ENCODE measurements at places on chromosomes 3 and 15. TPM values are rescaled to one million over a fixed set of nuclear protein-coding genes. Genes with fewer than 3 reads are reported as not detected.

ROPN1 gene
- total RNA-seq: not detected

TEX9 gene
- 3.3 TPM for total RNA-seq

CCR8 gene
- total RNA-seq: not detected

ATP13A4 gene
- total RNA-seq: not detected

ZNF620 gene
- 2.5 TPM for total RNA-seq

GPR149 gene
- total RNA-seq: not detected

PARL gene
- 66.3 TPM for total RNA-seq

DNA sequence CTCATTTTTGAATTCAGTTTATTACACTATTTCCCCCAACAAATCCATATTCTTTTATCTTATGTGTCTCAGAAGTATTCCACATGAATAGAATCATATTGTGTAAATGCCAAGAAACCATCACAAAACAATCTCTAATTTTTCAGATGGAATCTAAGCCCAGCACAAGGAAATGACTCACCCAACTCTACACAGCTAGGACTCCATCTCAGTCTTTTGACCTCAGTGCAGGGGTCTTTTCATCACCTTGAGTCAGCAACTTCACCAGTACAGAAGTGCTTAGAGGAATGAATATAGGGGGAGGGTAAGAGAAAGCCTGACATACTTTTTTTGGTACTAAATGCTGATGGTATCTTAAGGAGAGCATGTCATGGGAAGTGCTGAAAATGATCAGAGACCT is 169.3 kb upstream of the LRRN1 start:
- H3K36me3 ChIP-seq: no peaks in the 10 kb centered on the region
- H3K4me1 ChIP-seq: no peaks in the 10 kb centered on the region
- no peak overlapping the region for H3K27ac ChIP-seq
- DNase-seq: no peak

- no peak overlapping the region for H3K4me3 ChIP-seq
- H3K27ac ChIP-seq: no peak overlapping the region
- no peaks in the 10 kb centered on the region for H3K27me3 ChIP-seq
These were observed 13.2 kb upstream of the SPG11 start for GRCh38 chr15:44676676-44677075.

GRCh38 chr15:49855917-49856637 is 235.2 kb downstream of the DTWD1 start:
- no peak overlapping the region for H3K4me3 ChIP-seq
- no peaks in the 10 kb centered on the region for H3K27me3 ChIP-seq
- no peaks in the 10 kb centered on the region for H3K36me3 ChIP-seq

- no peak for DNase-seq
- no peak overlapping the region for H3K27ac ChIP-seq
- no peaks in the 10 kb centered on the region for H3K27me3 ChIP-seq
- no peak overlapping the region for H3K4me3 ChIP-seq
- no peaks in the 10 kb centered on the region for H3K4me1 ChIP-seq
These were observed 210.9 kb upstream of the LYSMD4 start for GRCh38 chr15:99944131-99944530.

DNA sequence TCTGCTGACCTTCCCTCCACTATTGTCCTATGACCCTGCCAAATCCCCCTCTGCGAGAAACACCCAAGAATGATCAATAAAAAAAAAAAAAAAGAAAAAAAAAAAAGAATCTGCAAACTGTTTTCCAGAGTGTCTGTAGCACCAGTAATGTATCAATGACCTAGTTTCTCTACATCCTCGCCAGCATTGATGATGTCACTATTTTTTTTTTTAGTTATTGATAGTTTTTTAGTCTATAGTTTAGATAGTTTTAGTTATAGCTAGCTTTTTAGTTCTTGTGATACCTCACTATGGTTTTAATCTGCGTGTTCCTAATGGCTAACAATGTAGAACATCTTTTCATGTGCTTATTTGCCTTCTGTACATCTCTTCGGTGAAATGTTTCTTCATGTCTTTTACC is 36.1 kb upstream of the XIRP1 start:
- DNase-seq: no peak
- no peaks in the 10 kb centered on the region for H3K4me1 ChIP-seq
- H3K36me3 ChIP-seq: no peaks in the 10 kb centered on the region
- no peak overlapping the region for H3K27ac ChIP-seq
- H3K4me3 ChIP-seq: no peak overlapping the region

DNA sequence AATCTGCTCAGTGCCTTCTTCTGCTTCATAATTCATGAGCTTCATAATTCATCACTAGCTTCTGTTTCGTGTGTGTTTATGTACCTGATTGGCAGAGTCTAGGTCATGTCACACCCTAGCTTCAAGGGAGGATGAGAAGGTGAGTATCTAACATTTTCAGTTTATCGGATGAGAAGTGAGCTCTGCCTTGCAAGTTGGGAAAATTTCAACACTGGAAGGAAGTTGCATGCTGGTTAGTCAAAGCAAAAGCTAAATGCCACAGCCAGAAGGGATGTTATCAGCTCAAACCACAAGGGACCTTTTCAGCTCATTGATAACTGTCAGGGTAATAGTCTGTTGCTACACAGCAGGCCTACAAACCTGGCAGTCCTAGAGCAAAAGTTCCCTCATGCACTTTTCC is 7.3 kb upstream of the TNFSF10 start:
- no peak overlapping the region for H3K27ac ChIP-seq
- DNase-seq: no peak
- H3K36me3 ChIP-seq: no peaks in the 10 kb centered on the region

DNA sequence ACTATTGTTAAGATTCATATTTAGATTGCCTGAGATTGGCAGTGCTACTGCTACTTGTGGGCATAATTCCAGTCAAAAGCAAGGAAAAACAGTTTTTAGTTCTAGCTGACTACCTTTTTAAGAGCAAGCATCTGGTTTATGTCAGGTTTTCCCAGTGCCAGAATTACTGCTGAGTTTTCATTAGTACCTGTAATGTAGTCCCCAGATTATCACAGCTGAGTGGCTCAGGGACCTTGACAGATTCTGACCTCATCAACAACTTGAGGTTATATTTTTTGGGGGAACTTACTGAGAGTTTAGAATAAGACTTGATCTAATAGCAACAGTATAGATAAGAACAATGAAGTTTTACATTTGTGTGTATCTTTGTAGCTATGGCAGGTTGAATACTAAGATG is 31.0 kb downstream of the NXPE3 start:
- H3K36me3 ChIP-seq: no peaks in the 10 kb centered on the region
- no peak overlapping the region for H3K4me3 ChIP-seq
- peaks cover 20% of the 10 kb centered on the region for H3K4me1 ChIP-seq
- H3K27me3 ChIP-seq: no peaks in the 10 kb centered on the region
- peak overlapping the region; percentile 58 for H3K27ac ChIP-seq

GRCh38 chr3:169278092-169278491 is 385.4 kb downstream of the MECOM start:
- no peak for DNase-seq
- no peaks in the 10 kb centered on the region for H3K36me3 ChIP-seq
- H3K4me1 ChIP-seq: peaks cover 29% of the 10 kb centered on the region
- no peak overlapping the region for H3K27ac ChIP-seq
- H3K4me3 ChIP-seq: no peak overlapping the region
- no peaks in the 10 kb centered on the region for H3K27me3 ChIP-seq

- peaks cover 18% of the 10 kb centered on the region for H3K4me1 ChIP-seq
- H3K36me3 ChIP-seq: no peaks in the 10 kb centered on the region
- peak; percentile 33 for DNase-seq
- H3K27me3 ChIP-seq: no peaks in the 10 kb centered on the region
- no peak overlapping the region for H3K4me3 ChIP-seq
These were observed 40.6 kb downstream of the ITPR1 start for GRCh38 chr3:4533489-4534443.

- H3K27me3 ChIP-seq: no peaks in the 10 kb centered on the region
- no peak overlapping the region for H3K27ac ChIP-seq
- H3K4me1 ChIP-seq: no peaks in the 10 kb centered on the region
- no peak for DNase-seq
- no peaks in the 10 kb centered on the region for H3K36me3 ChIP-seq
- no peak overlapping the region for H3K4me3 ChIP-seq
These were observed 31.7 kb upstream of the SLCO2A1 start for GRCh38 chr3:134061401-134061800.

DNA sequence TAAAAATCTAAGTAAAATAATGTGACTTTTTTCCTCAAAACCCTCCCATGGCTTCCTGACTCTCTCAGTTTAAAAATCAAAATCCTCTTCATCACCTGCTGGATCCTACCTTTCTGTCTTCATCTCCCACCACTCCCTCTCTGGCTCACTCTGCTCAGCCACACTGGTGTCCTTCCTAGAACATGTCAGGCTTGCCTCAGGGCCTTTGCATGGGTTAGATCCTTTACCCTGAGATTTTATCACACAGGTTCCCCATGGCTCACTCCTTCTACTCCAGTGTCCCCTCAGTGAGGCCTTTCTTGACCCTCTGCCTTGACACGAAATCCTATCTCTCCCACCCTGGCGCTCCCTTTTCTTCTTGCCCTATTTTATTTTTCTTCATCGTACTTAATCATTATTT is 141.8 kb downstream of the RPL22L1 start:
- peaks cover 34% of the 10 kb centered on the region for H3K4me1 ChIP-seq
- peak overlapping the region; percentile 89 for H3K27ac ChIP-seq
- no peaks in the 10 kb centered on the region for H3K36me3 ChIP-seq

- peak; percentile 67 for DNase-seq
- H3K4me3 ChIP-seq: no peak overlapping the region
- H3K36me3 ChIP-seq: no peaks in the 10 kb centered on the region
- H3K27ac ChIP-seq: no peak overlapping the region
- H3K27me3 ChIP-seq: peaks cover 18% of the 10 kb centered on the region
These were observed 60.6 kb upstream of the GYG1 start for GRCh38 chr3:148930752-148931151.

DNA sequence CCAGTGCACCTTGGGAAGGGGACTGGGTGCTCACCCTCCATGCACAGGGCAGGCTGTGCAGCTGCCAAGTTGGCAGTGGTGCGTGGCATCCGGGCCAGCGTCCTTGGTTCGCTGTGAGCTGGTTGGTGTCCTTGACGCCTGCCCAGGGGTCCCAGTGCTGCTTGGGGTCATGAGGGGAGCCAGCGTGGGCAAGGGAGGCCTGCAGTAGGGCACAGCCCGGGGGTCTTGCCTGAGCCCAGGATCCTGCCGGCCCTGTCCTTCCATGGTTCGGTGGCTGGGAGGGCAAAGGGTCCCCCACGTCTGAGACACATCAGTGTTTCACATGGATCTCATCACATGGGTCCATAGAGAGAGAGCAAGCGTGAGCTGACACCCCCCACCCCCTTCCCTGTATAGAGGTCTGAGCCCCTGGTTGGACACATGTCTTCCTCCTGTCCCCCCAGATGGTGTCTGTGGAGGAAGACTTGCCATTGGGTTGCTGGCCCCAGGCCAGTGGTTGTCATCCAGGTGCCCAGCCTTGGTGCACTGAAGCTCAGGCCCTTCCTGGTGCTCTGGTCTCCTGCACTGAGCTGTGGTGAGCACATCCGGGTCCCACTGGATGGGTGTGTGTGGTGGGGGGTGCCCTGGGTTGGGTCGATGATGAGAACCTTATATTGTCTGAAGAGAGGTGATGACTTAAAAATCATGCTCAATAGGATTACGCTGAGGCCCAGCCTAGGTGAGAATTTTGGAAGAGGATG is 232.3 kb downstream of the SNRPN start:
- H3K4me3 ChIP-seq: no peak overlapping the region
- H3K27ac ChIP-seq: no peak overlapping the region
- DNase-seq: no peak
- H3K4me1 ChIP-seq: no peaks in the 10 kb centered on the region
- no peaks in the 10 kb centered on the region for H3K27me3 ChIP-seq
- no peaks in the 10 kb centered on the region for H3K36me3 ChIP-seq

- H3K4me3 ChIP-seq: 0 out of 2 replicates have a peak overlapping the region, but pooled peaks have one; percentile 11
- DNase-seq: peak; percentile 74
- peaks cover 73% of the 10 kb centered on the region for H3K4me1 ChIP-seq
- H3K27ac ChIP-seq: peak overlapping the region; percentile 60
These were observed 151.1 kb downstream of the PGPEP1L start for GRCh38 chr15:98856532-98856907.

GRCh38 chr3:134992586-134992985 is 197.5 kb downstream of the EPHB1 start:
- H3K27ac ChIP-seq: no peak overlapping the region
- no peaks in the 10 kb centered on the region for H3K4me1 ChIP-seq
- no peak overlapping the region for H3K4me3 ChIP-seq
- H3K27me3 ChIP-seq: no peaks in the 10 kb centered on the region
- no peak for DNase-seq
- H3K36me3 ChIP-seq: no peaks in the 10 kb centered on the region

- no peaks in the 10 kb centered on the region for H3K36me3 ChIP-seq
- H3K4me1 ChIP-seq: peaks cover 24% of the 10 kb centered on the region
- no peak for DNase-seq
- no peak overlapping the region for H3K4me3 ChIP-seq
- no peaks in the 10 kb centered on the region for H3K27me3 ChIP-seq
These were observed 24.0 kb upstream of the USP3 start for GRCh38 chr15:63480441-63480821.

- no peak overlapping the region for H3K27ac ChIP-seq
- no peak for DNase-seq
- no peaks in the 10 kb centered on the region for H3K27me3 ChIP-seq
These were observed 83.8 kb downstream of the MYLK start for GRCh38 chr3:123800362-123800682.

GRCh38 chr3:42495393-42495792 is 7.0 kb upstream of the VIPR1 start:
- H3K36me3 ChIP-seq: no peaks in the 10 kb centered on the region
- no peak overlapping the region for H3K27ac ChIP-seq
- no peak overlapping the region for H3K4me3 ChIP-seq
- DNase-seq: no peak

DNA sequence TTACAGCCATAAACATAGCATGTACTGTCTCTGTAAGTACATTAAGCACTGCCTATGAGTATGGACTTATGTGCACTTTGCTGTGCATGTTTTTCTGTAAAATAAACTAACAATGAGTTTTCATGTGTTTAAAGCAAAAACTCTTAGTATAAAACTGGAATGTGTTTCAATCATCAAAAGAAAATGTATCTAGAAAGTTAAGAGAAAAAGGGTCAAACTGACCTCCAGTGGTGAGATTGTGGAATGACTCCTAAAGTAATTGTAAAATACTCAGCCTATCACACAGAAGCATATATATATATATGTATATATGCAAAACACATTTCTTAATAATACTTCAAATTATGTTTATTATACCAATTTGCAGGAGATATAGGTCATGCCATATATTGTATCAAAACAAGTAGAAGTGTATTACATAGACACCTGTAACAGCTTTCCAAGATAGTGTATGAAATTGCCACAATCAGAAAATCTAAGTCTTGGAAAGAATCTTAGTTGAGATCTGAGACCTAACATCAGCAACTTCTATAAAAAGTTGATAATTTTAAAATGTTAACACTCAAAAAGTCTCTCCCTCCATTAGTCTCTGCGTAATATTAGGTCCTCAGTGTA is 199.6 kb downstream of the FMN1 start:
- H3K27ac ChIP-seq: no peak overlapping the region
- H3K36me3 ChIP-seq: no peaks in the 10 kb centered on the region
- no peak overlapping the region for H3K4me3 ChIP-seq
- 0 out of 2 replicates have a peak, but pooled peaks cover 3% of the 10 kb centered on the region for H3K4me1 ChIP-seq
- no peaks in the 10 kb centered on the region for H3K27me3 ChIP-seq

Measured in PC-3 (cell line).